ENCODE measurements at places on chromosomes 12 and 14.

- no peak for DNase-seq
Observed at GRCh38 chr14:101599234-101599885, 38.1 kb downstream of the DIO3 start.

DNA sequence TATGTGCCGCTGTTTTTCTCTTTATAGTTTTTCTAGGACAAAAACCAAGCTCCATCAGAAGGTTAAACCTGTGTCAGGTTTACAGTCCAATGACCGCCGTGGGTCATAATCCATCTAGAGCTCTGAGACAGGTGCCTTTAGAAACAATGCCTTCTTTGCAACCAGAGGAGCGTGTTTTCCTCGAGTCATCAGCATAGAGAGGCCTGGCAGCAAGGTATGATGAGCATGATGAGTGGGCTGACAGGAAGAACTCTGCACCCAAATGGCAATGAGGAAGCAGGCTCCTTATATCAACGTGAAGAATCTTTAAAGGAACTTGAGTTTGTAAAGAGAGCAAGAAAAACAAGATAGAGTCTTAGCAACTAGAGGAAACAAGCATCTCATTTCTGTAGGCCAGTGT lies 60.5 kb upstream of the NUDT4 start:
- DNase-seq: no peak

GRCh38 chr12:128690641-128691040 lies 133.1 kb downstream of the SLC15A4 start:
- no peak for DNase-seq

GRCh38 chr12:118553856-118554504 lies 177.6 kb downstream of the SUDS3 start:
- DNase-seq: no peak

GRCh38 chr12:18158774-18159557 lies 69.0 kb upstream of the RERGL start:
- peak; percentile 14 for DNase-seq

DNA sequence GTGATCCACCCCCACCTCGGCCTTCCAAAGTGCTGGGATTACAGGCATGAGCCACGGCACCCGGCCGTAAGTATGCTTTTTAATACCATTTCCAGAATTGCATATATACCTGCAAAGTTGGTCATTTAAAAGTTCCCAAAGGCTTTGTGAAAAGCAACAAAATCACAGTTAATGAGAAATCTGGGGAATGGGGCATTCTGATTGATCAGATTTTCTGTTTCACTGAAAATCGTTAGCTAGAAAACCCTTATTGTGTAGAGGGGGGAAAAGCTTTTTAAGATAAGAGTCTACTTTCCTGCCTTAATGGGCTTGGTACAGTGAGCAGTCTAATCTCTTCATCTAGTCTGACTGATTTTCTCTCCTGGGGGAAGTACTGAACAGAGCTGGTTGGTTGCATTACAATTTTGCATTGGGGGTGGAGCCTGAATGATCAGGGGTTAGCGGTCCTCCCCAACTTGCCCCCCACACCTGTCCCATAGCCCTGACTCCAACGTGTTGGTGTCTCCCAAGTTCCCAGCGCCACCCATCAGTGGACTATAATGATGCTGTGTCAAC lies 23.8 kb downstream of the IL31 start:
- no peak for DNase-seq

GRCh38 chr12:102765736-102766135 lies 151.3 kb downstream of the PAH start:
- peak; percentile 25 for DNase-seq

DNA sequence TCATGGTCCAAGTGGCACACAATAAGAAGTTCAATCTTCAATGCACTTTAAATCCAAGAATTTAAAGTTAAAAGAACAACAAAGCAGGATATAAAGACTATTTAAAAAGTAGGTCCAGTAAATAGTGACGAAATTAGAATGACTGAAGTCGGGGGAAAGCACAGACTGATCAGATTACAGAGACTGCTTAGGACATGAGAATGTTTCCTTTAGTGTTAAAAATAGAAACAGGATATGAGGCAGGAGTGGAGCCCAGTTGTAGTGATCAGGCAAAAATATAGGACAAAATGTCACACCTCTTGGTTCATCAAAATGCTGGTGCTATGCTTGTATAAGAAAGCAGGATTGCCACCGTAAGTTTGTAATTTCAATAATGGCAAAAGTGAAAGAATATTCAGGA lies 52.2 kb upstream of the CD163 start:
- peak; percentile 85 for DNase-seq

- DNase-seq: no peak
Observed at GRCh38 chr12:92702754-92703679, at the start of gene PLEKHG7. TSS of gene PLEKHG7 (plus strand) at chr12:92702989. CDS start at chr12:92706632, 3,643 bp downstream.

DNA sequence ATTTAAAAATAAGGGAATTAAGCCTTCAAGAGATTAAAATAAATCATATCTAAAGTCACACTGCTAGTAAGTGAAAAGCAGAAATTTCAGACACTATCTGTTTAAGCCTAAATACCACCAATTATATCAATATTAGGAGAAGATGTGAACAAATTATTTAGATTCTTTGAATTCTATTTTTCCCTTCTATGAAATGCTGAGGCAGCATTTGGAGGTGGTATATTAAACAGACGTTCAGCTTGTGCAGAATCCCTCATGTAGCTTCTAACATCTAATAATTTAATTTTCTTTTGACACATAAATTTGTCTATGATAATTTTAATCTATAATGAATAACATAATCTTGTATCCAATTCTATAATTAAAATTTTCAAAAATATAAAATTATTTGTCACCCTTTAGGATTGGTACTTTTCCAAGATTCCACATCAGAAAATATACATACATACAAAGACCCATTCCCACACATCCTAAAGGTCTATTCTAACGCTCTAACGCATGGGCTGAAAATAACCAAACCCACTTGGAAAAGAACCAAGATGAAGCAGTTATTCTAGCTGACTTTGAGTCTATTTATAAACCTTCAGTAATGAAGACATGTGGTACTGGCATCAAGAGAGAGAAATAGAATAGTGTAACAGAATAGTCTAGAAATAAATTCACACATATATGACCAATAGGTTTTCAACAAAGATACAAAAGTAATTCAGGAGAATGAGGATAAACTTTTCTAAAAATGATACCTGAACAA lies 751.8 kb downstream of the GALC start:
- DNase-seq: no peak

GRCh38 chr14:61145034-61145902 lies 135.9 kb downstream of the TMEM30B start:
- peak; percentile 96 for DNase-seq

DNA sequence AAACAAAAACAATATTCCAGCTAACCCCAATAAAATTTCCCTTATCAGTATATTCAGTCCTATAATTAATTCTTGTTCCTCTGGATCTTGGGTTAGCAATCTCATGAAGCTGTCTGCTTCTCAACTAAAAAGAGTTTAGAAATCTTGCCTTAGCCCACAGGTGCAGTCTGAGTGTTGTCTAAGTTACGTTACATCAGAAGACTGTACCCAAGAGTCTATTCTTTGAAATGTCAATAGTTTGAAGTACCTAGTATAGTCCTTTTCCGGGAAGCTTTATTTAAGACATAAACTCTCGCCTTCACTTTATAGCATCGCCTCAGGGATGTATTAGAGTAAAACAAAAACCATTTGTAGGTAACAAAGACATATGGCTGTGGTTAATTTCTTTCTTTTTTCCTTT lies 465.1 kb downstream of the FUT8 start:
- DNase-seq: no peak

GRCh38 chr12:124381456-124382296 lies 86.8 kb downstream of the RFLNA start:
- peak; percentile 85 for DNase-seq

- DNase-seq: no peak
Observed at GRCh38 chr14:60735416-60735815, 855 bp downstream of the MNAT1 start.

GRCh38 chr12:44384136-44384535 lies 492.0 kb downstream of the NELL2 start:
- DNase-seq: no peak

- DNase-seq: peak; percentile 100
Observed at GRCh38 chr12:114684098-114684869, at the start of gene TBX3. TSS of gene TBX3 (minus strand) at chr12:114684175. CDS start at chr12:114683200, 975 bp downstream.

DNA sequence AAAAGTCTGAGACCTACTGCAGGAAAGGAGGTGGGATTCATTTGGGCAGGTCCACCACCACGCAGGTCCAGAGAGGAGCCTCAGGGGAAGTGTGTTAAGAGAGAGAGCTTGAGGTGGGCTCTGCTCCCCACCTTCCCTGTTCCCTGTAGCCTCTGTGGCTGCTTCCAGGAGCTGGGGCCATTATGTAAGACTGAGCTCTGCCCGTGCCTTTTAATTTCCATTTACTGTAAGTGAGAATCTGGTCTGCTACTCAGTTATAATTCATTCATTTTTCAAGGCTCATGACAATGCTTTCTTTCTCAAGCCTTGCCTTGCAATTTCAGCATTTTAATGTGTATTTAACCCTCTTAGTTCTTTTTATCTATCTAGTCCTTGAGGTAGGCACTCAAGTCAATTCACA lies 8.3 kb downstream of the SLC4A8 start:
- DNase-seq: no peak

- no peak for DNase-seq
Observed at GRCh38 chr12:97754306-97754705, 291.7 kb downstream of the RMST start.

DNA sequence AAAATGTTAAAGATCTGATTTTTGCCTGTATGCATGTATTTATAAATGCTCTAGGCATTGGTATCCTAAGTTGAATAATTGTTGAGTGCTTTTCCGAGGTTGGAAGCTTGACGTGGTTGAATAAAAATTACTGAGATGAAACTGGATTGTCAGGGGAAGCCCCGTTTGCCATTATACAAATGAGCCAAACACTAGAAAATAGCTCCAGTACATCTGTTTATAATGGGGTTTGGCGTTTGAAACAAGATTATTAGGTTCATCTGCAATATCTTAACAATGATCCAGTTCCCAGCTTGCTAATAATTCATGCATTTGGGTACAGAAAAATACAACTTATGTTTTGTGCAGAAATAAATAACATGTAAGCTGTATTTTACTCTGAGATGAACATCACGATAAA lies 789.6 kb downstream of the GALC start:
- no peak for DNase-seq

GRCh38 chr14:79167957-79168356 lies 997.8 kb downstream of the NRXN3 start:
- DNase-seq: peak; percentile 16

GRCh38 chr14:84969501-84969900 lies 560.4 kb upstream of the FLRT2 start:
- DNase-seq: no peak

- no peak for DNase-seq
Observed at GRCh38 chr12:48311313-48311712, 39.4 kb downstream of the ZNF641 start.

DNA sequence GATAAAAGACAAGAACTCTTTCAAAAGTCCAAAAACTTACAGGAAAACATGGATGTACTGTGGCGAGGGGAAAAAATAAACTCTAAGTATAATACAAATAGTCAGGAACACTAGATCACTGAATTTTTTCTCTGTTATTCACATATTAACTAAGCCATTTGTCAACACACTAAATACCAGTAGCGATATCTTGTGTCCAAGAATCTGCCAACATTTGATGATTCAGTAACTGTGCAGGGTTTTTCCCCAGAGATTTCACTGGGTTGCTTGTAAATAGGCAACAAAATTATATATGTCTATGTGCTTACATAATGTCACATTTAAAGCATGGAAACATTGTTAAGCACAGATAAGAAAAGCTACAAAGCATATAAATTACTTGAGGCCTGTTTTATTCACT lies 205.9 kb downstream of the KIF21A start:
- DNase-seq: peak; percentile 96

GRCh38 chr12:80565271-80565670 lies 121.2 kb downstream of the PTPRQ start:
- DNase-seq: peak; percentile 85

- no peak for DNase-seq
Observed at GRCh38 chr14:55045087-55045486, 6.4 kb upstream of the MAPK1IP1L start.

GRCh38 chr12:93954166-93955112 lies 193.9 kb upstream of the PLXNC1 start:
- DNase-seq: no peak

DNA sequence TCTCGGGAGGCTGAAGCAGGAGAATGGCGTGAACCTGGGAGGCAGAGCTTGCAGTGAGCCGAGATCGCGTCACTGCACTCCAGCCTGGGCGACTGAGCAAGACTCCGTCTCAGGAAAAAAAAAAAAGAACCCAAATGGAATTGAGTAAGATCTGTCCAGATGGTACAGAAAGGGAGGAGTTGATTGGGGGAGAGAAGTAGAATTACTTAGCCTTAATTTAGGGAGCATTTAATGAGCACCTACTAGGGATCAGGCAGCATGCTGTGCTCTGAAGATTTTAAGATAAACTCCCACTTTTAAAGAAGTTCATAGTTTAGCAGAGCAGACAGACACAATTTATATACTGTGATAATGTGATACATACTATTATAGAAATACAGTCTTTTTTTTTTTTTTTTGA lies 4.5 kb downstream of the RAB5B start:
- no peak for DNase-seq

DNA sequence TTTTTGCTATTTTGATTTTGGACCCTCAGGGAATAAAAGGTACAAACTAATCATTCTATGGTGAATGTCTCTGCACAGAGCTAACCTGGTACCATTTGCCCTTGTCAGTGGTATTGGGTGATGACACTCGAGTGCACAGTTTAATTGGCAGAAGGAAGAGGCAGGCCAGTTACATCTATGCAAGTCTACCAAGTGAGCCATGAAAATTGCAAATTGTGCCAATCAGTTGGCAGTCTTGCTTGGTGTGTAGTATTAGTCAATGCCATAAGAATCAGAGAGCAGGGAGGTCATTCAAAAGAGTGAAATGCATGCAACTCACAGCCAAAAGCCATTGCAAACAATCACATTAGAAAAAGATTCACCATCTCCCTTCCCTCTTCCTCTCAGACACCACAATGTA lies 479.6 kb downstream of the ADAMTS20 start:
- no peak for DNase-seq

DNA sequence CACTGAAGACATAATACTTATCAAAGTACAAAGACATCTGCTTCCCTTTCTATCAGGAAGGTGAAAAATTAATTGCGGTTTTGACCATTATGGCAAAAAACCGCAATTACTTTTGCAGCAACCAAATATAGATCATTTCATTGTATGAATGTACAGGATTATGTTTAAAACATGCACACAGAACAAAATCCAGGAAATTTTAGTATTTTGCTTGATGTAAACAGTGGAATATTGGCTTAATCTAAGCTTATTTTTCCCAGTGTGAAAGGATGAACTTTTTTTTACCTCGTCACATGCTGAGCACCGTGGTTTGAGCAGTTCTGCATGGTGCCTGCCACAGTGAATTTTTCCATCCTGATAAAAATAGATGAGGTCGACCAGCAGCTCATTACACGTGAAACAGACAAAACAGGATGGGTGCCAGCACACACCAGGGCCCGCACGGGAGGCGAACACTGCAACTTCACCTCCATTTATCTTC lies 121.2 kb downstream of the PRICKLE1 start:
- DNase-seq: no peak
